SJSA1 (cell line): ENCODE measurements at places on chromosomes 5 and 9. TPM values are rescaled to one million over a fixed set of nuclear protein-coding genes. Genes with fewer than 3 reads are reported as not detected.

The CDC25C gene
- 36.5 and 40.0 TPM in 2 replicates for total RNA-seq

The CDX1 gene
- total RNA-seq = 0.19 and 1.8 TPM in 2 replicates

The CCDC152 gene
- total RNA-seq = not detected in 2 replicates

The GBGT1 gene
- not detected in 2 replicates for total RNA-seq

The KIF4B gene
- total RNA-seq = not detected in 2 replicates

The MSMP gene
- not detected in 2 replicates for total RNA-seq
